ENCODE measurements at places on chromosomes 7 and 10.

DNA sequence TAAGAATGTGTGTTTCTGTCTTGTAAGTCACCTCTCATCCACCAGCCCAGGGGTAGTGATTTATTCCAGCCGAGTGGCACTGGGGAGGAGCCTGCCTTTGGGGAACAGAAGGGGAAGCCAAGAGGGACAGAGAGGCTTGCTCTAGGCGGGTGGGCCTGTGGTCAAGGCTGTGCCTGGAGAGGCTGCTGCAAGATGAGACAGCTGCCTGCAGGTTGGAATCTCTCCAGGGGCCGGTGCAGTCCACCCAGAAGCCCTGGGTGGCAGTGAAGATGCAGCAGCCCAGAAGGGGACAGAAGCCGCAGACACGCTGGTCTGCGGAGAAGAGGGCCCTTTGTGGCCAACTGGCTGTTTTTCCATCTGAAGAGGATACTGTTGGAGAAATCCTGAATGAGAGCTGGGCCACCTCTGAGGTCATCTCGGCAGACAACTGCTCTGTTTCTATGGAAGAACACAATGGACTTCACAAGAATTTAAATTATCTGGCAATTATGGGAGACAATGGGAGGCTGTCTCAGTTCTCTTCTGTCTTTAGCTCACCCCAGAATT, 175.7 kb downstream of the GFRA1 start:
- DNase-seq = no peak

- no peak for DNase-seq
Observed at GRCh38 chr10:132836248-132836831, 50.4 kb upstream of the NKX6-2 start.

DNA sequence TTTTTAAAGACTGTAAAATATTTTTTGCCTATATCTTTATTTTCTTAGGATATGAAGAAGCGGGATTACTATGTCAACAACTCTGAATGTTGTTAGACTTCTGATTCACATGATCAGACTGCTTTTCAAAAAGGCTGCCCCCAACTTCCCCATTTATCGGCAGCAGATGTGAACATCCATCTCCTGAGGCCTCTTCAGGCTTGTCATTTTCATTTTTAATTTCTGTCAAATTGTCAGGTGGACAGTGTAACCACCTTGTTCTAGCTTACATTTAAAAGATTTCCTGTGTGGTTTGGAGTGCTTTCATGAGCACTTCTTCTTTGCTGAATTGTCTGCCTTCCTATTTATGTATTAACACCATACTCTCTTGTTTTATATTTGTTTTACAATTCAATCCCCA, 78.8 kb upstream of the GSDME start:
- no peak for DNase-seq

DNA sequence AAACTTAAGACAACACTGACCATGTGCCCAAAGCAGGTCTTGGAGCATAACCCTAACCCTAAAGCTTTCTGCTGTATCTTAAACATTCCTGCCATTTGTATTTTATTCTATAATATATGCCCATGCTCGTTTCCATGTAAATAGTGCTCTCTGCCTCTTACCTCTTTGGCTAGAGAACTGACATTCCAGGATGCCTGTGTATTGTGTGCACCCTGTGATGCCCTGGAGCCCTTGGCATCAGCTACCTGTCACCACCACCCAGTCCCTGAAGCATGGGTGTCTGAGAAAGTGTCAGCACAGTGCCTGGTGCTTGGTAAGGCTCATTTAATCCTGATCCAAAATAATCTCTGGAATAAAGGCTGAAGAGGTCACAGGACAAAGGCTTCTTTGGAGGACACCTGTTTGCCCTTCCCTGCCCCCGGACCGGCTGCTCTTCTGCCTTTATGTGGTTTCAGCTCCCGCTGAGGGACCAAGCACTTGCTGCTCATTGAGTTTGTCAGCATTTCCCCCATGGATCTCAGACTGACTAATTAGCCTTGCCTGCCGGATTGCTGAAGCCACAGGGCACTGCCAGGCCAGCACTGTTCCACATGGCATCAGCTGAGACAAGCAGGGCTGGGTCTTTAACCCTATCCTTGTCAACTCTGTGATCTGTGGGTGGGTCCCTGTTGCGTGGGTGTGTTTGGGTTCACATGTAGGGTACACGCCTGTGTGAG, 139.1 kb upstream of the SORCS3 start:
- DNase-seq = no peak

GRCh38 chr10:126521399-126521798, 133.1 kb upstream of the ADAM12 start:
- DNase-seq = no peak

DNA sequence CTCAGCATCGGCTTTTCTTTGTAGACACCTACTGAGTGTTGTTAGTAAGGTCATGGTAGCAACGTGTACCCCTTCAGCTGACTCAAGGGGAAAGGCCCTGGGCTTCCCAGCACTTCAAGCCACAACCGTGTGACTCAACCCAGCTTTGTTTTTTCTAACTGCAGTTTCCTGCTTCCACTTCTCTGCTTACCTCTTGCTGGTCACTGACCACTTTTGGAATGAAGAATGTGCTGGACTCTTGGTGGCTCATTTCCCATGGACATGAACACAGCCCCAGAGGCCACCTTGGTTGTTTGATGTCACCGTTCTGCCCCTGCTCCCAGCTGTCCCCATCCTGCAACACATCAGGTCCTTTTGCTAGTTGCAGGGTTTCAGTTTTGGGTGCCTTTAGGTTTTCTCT, 69.5 kb upstream of the ZNF438 start:
- DNase-seq = peak; percentile 71
